ENCODE measurements at places on chromosomes 16 and 17. TPM values are rescaled to one million over a fixed set of nuclear protein-coding genes. Genes with fewer than 3 reads are reported as not detected.

- H3K4me1 ChIP-seq: no peaks in the 10 kb centered on the region
- DNase-seq: no peak
- no peaks in the 10 kb centered on the region for H3K36me3 ChIP-seq
- no peak overlapping the region for H3K4me3 ChIP-seq
- H3K27me3 ChIP-seq: no peaks in the 10 kb centered on the region
These were observed 17.5 kb downstream of the CACNG3 start for GRCh38 chr16:24273508-24274182.

GRCh38 chr17:72234985-72235384, 114.2 kb downstream of the SOX9 start:
- no peaks in the 10 kb centered on the region for H3K4me1 ChIP-seq
- no peaks in the 10 kb centered on the region for H3K27me3 ChIP-seq
- H3K27ac ChIP-seq: no peak overlapping the region
- H3K4me3 ChIP-seq: no peak overlapping the region

GRCh38 chr16:54341892-54342776, 55.5 kb upstream of the IRX3 start:
- no peak overlapping the region for H3K4me3 ChIP-seq
- no peak for DNase-seq
- no peaks in the 10 kb centered on the region for H3K27me3 ChIP-seq
- no peak overlapping the region for H3K27ac ChIP-seq
- no peaks in the 10 kb centered on the region for H3K36me3 ChIP-seq
- peaks cover 12% of the 10 kb centered on the region for H3K4me1 ChIP-seq

DNA sequence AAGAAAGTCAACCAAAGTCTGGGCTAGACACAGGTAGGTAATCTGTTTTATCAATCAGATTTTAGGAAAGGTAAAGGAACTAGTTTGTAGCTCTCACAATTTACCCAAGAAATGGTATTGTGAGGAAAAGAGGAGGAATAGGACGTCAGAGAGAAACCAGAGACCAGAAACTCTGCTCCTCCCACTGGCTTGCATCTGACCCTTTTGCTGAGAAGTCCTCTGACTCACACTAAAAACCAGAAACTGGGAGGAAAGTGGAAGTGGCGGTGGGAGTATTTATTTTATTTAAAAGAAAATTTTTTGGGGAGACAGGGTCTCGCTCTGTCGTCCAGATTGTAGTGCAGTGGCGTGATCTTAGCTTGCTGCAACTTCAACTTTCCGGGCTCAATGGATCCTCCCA, 38.0 kb upstream of the MNT start:
- no peak for DNase-seq
- no peak overlapping the region for H3K27ac ChIP-seq
- H3K4me3 ChIP-seq: no peak overlapping the region
- H3K27me3 ChIP-seq: no peaks in the 10 kb centered on the region
- no peaks in the 10 kb centered on the region for H3K4me1 ChIP-seq

- H3K4me1 ChIP-seq: peaks cover 25% of the 10 kb centered on the region
- H3K4me3 ChIP-seq: no peak overlapping the region
- H3K36me3 ChIP-seq: no peaks in the 10 kb centered on the region
- H3K27me3 ChIP-seq: no peaks in the 10 kb centered on the region
These were observed 4.3 kb downstream of the ADCY7 start for GRCh38 chr16:50270510-50271147.

DNA sequence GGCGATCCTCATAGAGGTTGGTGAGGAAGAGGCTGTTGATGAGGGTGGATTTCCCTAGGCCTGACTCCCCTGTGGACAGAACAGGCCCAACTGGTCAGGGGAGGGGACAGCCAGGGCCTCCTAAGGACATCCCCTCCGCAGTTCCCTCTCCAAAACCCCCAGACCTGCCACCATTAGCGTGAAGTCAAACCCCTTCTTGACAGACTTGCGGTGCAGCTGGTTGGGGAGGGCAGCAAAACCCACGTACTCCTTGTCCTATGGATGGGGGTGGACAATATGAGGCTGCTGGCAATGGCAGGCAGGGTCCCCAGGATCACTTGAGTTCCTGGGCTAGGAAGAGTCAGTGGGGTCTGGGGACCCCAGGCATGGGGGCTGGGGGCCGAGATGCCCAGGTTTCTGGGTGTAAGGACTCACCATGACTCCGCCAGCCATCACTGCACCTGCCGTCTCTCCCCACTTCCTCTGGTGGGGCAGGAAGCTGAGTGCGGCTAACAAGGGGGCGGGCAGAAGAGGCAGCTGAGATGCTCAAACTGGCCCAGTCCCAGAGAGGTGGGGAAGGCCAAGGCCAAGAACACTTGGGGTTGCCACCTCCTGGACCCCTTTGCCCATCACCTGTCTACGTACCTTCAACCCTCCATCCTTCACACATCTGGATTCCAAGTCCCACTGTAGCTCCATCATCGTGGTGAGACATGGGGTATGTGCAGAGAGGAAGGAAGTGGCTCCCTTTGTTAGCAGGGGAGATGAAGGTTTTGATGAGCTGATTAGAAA, at the start of gene SEPTIN1:
SEPTIN1 (minus strand) TSS at position 451 of the 771 bp plus-strand sequence; CDS start at position 432, 19 bp downstream.
- H3K36me3 ChIP-seq: no peaks in the 10 kb centered on the region
- peaks cover 22% of the 10 kb centered on the region for H3K4me1 ChIP-seq
- H3K27me3 ChIP-seq: no peaks in the 10 kb centered on the region
- H3K27ac ChIP-seq: no peak within 1 kb of the TSS

DNA sequence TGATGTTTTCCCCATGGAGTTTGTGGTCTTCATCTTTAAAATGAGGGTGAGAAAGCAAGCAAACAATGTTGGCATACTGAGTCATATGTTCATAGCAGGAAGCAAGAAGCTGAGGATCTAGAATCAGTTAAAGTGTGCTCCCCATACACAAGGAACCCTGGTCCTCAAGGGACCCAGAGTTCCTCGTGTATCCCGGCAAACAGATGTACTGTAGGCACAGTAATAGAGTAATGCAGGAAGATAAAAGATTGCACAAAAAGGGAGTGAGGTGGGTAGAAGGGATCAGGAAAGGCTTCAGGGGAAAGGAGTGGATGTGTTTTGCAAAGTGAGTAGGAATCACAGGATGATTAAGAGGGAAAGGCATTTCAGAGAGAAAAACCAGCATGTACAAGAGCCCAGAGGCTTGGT, 412.3 kb upstream of the CDH11 start:
- no peak overlapping the region for H3K4me3 ChIP-seq
- no peak for DNase-seq
- no peaks in the 10 kb centered on the region for H3K4me1 ChIP-seq
- no peaks in the 10 kb centered on the region for H3K36me3 ChIP-seq

DNA sequence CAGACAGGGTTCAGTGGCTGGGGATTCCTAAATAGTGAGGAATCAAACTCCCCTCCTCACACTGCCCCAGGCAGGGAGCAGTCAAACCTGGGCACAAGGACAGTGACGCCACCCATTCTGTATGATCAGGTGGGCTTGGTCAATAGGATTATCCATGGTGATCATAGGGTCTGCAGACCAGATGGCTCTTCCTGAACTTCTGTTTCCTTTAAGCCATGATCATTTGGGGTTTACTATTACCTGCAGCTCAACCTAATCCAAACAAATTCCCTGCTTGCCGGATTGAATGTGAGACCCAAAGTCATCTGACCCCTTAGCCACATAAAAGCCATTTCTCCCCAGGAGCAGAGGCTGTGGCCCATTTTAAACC, 54.3 kb downstream of the PLXDC1 start:
- H3K4me3 ChIP-seq: no peak overlapping the region
- H3K36me3 ChIP-seq: no peaks in the 10 kb centered on the region
- no peaks in the 10 kb centered on the region for H3K27me3 ChIP-seq
- DNase-seq: no peak
- H3K27ac ChIP-seq: peak overlapping the region; percentile 45

DNA sequence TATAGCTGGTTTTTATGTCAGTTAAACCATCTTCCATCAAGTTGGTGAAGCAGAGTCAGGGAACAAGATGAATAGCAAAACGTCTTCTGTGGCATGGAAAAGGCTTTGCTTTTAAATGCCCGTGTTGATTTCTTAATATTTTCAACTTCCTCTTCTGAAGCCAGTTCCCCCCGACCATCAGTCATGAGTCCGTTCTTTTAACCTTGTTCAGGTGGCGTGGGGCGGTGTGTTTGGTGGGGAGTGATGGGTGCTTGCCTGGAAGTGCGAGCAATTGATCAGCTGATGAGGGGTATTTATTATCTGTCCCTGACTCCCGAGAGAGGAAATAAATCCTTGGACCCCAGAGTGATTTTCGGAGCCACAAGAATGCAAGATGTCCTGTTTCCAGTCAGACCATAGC, 147.1 kb downstream of the WWOX start:
- no peaks in the 10 kb centered on the region for H3K4me1 ChIP-seq
- H3K27ac ChIP-seq: no peak overlapping the region
- H3K27me3 ChIP-seq: no peaks in the 10 kb centered on the region
- no peak for DNase-seq
- no peaks in the 10 kb centered on the region for H3K36me3 ChIP-seq

DNA sequence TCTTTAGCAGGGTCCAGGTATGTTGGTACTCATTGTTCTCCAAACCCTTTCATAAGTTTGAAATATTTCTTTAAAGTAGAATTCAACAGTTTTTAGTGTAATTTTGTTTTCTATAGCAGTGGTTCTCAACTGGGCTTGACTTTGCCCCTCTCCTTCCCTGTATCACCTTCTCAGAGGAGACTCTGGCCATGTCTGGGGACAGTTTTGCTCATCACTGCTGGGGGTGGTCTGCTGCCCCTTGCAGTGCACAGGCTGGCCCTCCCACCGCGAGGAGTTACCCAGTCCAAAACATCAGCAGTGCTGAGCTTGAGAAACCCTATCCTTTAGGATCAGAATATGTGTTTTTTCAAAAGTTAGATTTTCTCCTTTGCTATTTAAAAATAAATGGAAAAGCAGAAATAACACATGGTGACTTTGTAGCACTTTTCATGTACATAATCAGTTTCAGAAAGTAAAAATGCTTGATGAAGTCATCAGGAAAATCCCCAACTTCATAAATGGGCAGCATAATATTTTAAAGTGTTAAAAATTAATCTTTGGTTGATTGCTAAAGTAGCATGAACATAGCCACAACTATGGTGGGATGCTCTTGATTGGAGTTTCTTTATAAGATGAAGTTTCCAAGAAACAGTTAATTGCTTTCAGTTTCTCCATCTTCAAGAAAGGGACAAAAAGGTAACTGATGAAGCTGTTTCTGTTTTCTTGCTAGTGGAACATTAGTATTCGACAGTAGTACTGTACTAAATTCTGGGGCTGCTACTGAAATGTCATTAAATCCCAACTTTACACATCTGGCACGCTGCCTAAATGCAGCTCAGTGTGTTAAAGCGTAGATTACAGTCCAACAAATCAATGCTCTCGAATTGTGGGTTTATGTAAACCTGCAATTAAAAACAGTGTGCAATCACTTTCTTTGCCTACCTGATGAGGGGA, 70.3 kb downstream of the NETO2 start:
- H3K4me3 ChIP-seq: no peak overlapping the region
- no peaks in the 10 kb centered on the region for H3K27me3 ChIP-seq
- DNase-seq: no peak
- H3K27ac ChIP-seq: no peak overlapping the region
- H3K4me1 ChIP-seq: no peaks in the 10 kb centered on the region

- H3K4me3 ChIP-seq: peak overlapping the region; percentile 69
- H3K27ac ChIP-seq: peak overlapping the region; percentile 99
- no peak for DNase-seq
- no peaks in the 10 kb centered on the region for H3K27me3 ChIP-seq
- peaks cover 53% of the 10 kb centered on the region for H3K4me1 ChIP-seq
These were observed 702 bp downstream of the PHF23 start for GRCh38 chr17:7238420-7239090.

DNA sequence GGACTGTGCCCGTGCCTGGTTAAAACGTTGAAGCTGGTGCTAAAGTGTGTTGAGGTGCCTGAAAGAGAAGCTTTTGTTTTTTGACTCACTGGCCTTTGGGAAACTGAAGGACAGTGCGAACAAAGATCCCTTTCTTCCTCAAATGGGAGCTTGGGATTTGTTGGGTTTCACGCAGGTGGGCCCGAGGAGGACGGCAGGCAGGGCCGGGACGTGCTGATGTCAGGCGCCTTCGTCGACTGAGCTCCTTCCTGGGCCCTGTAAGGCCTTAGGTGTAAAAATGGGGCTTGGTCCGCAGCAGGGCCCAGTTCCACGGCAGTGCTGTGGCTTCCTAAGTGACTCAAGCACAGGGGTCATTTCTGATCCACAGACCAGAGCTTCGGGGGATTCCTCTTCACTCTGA, 106.9 kb downstream of the BANP start:
- H3K27me3 ChIP-seq: no peaks in the 10 kb centered on the region
- DNase-seq: no peak
- no peak overlapping the region for H3K27ac ChIP-seq
- no peak overlapping the region for H3K4me3 ChIP-seq
- H3K36me3 ChIP-seq: no peaks in the 10 kb centered on the region

- H3K27me3 ChIP-seq: no peaks in the 10 kb centered on the region
- peak; percentile 11 for DNase-seq
- no peaks in the 10 kb centered on the region for H3K4me1 ChIP-seq
- no peak overlapping the region for H3K4me3 ChIP-seq
- no peaks in the 10 kb centered on the region for H3K36me3 ChIP-seq
These were observed 58.2 kb downstream of the CDYL2 start for GRCh38 chr16:80746231-80746630.

GRCh38 chr17:14792746-14793145, 472.4 kb downstream of the PMP22 start:
- H3K4me1 ChIP-seq: peaks cover 4% of the 10 kb centered on the region
- no peaks in the 10 kb centered on the region for H3K36me3 ChIP-seq
- no peak overlapping the region for H3K27ac ChIP-seq
- no peak for DNase-seq

GRCh38 chr16:66097751-66098150, 268.7 kb upstream of the CDH5 start:
- no peak overlapping the region for H3K27ac ChIP-seq
- no peaks in the 10 kb centered on the region for H3K27me3 ChIP-seq
- H3K4me3 ChIP-seq: no peak overlapping the region
- no peaks in the 10 kb centered on the region for H3K4me1 ChIP-seq
- no peaks in the 10 kb centered on the region for H3K36me3 ChIP-seq

GRCh38 chr16:80997139-80997798, 9.4 kb downstream of the CMC2 start:
- H3K36me3 ChIP-seq: no peaks in the 10 kb centered on the region
- H3K27me3 ChIP-seq: no peaks in the 10 kb centered on the region
- DNase-seq: no peak
- H3K4me1 ChIP-seq: no peaks in the 10 kb centered on the region
- H3K27ac ChIP-seq: no peak overlapping the region

GSG1L2 gene
- not detected for total RNA-seq

LGALS9B gene
- total RNA-seq: 0.98 TPM
